ENCODE measurements at places on chromosomes 6 and 20. TPM values are rescaled to one million over a fixed set of nuclear protein-coding genes. Genes with fewer than 3 reads are reported as not detected.

WFDC8 gene
- total RNA-seq: not detected

FNDC1 gene
- total RNA-seq: not detected

SKIC2 gene
- 23.2 TPM for total RNA-seq

TRIM40 gene
- total RNA-seq: not detected

PSORS1C2 gene
- not detected for total RNA-seq

FOXC1 gene
- total RNA-seq: 8.2 TPM

RIPK1 gene
- total RNA-seq: 12.3 TPM

SLC35D3 gene
- total RNA-seq: not detected

LEMD2 gene
- 41.0 TPM for total RNA-seq

IGF2R gene
- total RNA-seq: 30.1 TPM

FGD2 gene
- total RNA-seq: not detected

GMEB2 gene
- 6.7 TPM for total RNA-seq

SLC17A1 gene
- total RNA-seq: 0.14 TPM

RRAGD gene
- 5.6 TPM for total RNA-seq

ENPP4 gene
- 0.24 TPM for total RNA-seq

Data from A549 treated with ZK216348 at 1 μM for 4 hours (cell line).